ENCODE measurements at places on chromosomes 12 and 14. TPM values are rescaled to one million over a fixed set of nuclear protein-coding genes. Genes with fewer than 3 reads are reported as not detected.

The PMCH gene
- not detected for total RNA-seq

The SMCO2 gene
- total RNA-seq, result not detected

The TPH2 gene
- total RNA-seq, result 0.37 TPM

GRCh38 chr12:132525833-132526455 is 36.0 kb downstream of the FBRSL1 start:
- no peaks in the 10 kb centered on the region for H3K27me3 ChIP-seq
- H3K36me3 ChIP-seq, result peaks cover 40% of the 10 kb centered on the region
- H3K27ac ChIP-seq, result no peak overlapping the region
- DNase-seq, result no peak
- H3K4me3 ChIP-seq, result no peak overlapping the region
- H3K4me1 ChIP-seq, result peaks cover 52% of the 10 kb centered on the region

- no peak overlapping the region for H3K4me3 ChIP-seq
- H3K27ac ChIP-seq, result no peak overlapping the region
- no peaks in the 10 kb centered on the region for H3K36me3 ChIP-seq
- peaks cover 13% of the 10 kb centered on the region for H3K4me1 ChIP-seq
- H3K27me3 ChIP-seq, result no peaks in the 10 kb centered on the region
These were observed 63.1 kb downstream of the C14orf132 start for GRCh38 chr14:96102081-96102856.

GRCh38 chr14:73879027-73879426 is 7.6 kb upstream of the ZNF410 start:
- DNase-seq, result no peak
- H3K36me3 ChIP-seq, result peaks cover 8% of the 10 kb centered on the region
- H3K4me3 ChIP-seq, result no peak overlapping the region
- H3K27ac ChIP-seq, result no peak overlapping the region
- H3K27me3 ChIP-seq, result no peaks in the 10 kb centered on the region

DNA sequence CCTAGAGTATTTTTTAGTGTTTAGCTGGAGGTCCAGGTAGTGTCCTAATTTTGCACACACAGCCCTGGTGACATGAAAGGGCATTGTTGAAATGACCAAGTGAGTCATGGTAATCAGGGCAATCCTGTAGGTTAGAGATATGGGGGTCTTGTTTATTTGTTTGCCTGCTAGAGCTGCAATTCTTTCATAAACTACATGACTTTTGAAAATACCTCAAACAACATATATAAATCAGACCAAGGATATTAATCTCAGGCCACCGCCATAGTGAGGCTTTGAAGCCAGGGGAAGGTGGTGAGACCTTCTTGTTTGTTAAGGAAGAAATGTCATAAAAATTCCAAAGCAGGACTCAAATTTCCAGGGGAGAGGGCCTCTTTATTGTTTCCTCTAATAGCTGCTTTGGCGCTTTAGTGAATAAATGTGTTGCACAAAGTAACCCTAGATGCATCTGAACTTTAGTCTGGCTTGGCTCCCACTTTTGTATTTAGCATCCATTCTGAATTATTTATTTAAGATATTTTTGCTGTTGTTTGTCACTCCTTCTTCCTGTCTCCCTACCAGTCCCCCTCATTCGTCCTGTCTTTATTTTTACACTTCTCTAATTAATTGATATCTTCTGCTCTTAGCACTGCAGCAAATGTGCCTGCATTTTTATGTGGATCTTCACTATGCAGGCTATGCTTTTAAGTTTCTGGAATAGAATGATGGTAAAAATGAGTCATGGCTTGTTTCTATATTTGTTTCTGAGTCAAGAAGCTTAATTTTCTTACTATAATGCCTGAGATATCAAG is 430.3 kb downstream of the RAD51B start:
- peaks cover 50% of the 10 kb centered on the region for H3K4me1 ChIP-seq
- DNase-seq, result peak; percentile 68
- no peaks in the 10 kb centered on the region for H3K36me3 ChIP-seq
- H3K27me3 ChIP-seq, result no peaks in the 10 kb centered on the region
- peak overlapping the region; percentile 89 for H3K27ac ChIP-seq
- no peak overlapping the region for H3K4me3 ChIP-seq

DNA sequence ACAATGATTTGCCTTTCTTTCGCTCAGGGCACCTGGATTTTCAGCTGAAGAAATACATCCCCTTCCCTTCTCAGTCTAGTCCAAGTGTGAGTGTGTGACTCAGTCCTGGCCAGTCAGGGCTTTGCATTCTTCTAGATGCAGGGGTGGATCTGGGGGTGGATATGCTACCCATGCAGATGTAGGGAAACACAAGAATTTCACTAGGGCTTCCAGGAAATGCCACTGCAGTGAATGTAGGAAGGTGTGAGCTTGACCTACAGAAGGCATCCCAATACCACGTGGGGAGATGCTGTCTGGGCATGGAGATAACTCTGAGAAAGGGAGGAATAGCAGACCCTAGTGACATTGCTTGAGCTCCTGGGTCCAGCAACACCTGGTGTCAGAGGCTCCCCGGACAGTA is 404.2 kb downstream of the GLT1D1 start:
- H3K36me3 ChIP-seq, result no peaks in the 10 kb centered on the region
- no peak for DNase-seq
- no peak overlapping the region for H3K27ac ChIP-seq
- H3K27me3 ChIP-seq, result no peaks in the 10 kb centered on the region
- no peak overlapping the region for H3K4me3 ChIP-seq

DNA sequence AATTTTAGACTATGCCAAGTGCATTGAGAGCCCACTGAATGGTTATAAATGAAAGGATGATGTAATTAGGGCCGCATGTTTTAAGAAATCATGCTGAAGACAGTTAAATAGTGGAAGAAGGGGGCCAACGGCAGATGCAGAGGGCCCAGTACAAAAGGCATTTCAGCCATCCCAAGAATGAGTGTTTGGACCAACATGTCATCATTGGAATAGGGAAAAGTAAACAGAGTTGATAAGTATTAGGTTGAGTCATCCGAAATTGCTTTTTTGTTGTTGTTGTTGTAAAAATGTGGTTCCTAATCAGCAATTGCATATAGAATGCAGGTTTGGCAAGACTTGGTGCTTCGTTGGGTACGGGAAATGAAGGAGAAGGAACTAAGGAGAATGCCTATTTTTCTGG is 29.5 kb downstream of the BMP4 start:
- DNase-seq, result no peak
- H3K4me3 ChIP-seq, result no peak overlapping the region
- H3K36me3 ChIP-seq, result no peaks in the 10 kb centered on the region

- no peak for DNase-seq
- peak overlapping the region; percentile 72 for H3K27ac ChIP-seq
These were observed 269.9 kb downstream of the CACNA1C start for GRCh38 chr12:2322554-2323120.

DNA sequence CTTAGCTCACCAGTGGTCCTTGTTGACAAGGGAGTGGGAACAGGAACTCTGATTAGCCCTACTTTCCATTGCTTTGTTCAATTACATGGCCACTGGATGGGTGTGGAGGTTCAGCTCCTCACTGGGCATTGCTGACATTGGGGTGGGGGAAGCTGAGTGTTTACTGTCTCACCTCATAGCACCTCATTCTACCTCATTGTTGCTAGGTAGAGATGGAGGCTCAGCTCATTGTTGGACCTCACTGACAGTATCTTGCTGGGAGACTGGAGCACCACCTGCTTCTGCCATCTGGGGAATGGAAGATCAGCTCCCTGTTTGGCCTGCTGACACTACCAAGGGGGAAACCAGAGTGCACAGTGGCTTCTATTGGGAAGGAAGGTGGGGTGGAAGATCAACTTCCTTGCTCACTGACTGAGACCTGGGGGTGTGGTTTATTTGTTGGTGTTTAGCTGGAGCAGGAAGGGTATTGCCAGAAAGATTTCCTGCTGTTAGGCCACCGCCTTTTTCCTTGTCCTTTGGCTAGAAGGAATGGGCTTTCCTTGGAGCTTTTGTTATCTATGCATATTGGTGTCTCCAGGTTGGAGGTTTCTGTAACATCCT is 1.3 kb upstream of the OR4E2 start:
- DNase-seq, result no peak
- no peak overlapping the region for H3K27ac ChIP-seq
